ENCODE measurements at places on chromosomes 2 and 18. TPM values are rescaled to one million over a fixed set of nuclear protein-coding genes. Genes with fewer than 3 reads are reported as not detected.

- DNase-seq: peak; percentile 83
Measured at GRCh38 chr2:24919037-24919505, 966 bp downstream of the ADCY3 start.

- DNase-seq: no peak
Measured at GRCh38 chr2:204175552-204176271, 239.1 kb downstream of the ICOS start.

Gene PRSS56
- not detected for total RNA-seq

GRCh38 chr2:31956312-31956711 lies 54.5 kb downstream of the MEMO1 start:
- no peak for DNase-seq

DNA sequence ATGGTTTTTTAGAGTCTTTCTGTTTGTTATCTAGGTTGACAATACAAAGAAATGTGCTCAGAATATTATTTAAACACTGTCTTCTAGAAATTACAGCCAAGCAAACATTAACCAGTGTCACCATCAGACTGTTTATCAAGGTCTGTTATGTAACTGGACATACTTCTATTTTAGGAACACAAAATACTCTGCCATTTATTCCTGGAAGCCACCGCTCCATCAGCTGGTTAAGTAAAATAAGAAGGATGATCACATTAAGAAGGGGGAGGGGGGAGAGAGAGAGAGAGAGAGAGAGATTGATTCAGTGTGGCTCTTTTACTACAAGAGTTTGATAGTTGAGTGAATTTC lies 47.9 kb downstream of the MBP start:
- DNase-seq: no peak

DNA sequence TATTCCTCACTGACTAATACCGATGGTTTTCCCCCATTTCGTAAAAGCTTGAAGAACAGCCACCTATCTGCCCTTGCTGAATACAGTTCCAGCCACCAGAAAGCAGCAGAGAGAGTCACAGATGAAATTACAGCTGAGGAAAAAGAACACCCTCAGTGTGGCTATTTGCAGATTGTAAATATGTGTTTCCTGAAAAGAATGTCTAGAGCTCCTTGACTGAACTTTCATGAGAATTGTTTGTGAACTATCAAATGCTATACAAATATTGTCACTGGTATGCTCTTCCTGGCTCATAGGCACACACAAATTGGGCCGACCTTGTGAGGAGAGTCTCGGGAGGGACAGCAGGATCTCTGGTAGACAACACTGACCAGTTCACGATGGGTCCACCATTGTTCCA lies 58.1 kb upstream of the TTC39C start:
- no peak for DNase-seq

DNA sequence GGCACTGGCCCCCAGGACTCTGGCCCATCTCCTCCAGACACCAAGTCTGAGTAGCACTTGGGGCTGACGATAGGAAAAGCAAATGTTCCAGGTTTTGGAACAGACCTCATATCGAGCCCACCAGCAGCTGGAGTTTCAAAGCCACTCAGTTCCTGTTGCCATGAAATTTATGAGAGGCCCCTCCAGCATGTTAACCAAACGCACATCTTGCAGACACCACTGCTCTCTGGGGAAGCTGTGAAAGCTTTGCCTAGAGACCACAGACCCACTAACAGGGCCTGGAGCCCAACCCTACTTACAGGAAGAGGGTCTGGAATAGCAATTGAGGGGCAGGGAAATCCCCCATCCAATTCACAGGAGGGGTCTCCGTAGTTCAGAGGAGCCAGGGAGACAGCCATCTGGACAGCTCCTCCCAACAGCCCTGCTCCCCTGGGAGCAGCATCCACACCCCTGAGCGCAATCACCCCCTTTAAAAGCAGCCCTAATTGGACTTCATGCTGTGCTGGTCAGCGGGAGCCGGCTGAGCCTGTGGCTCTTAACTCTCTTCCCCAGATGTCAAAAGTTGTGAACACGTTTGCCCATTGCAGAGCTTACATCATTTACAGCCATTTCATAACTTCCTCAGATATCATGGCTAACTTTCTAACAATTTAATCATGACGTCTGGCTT lies 81.3 kb downstream of the TGFA start:
- no peak for DNase-seq

- no peak for DNase-seq
Measured at GRCh38 chr2:69545477-69545932, 98.0 kb downstream of the AAK1 start.

Gene MGAT4A
- 34.2 TPM for total RNA-seq

Gene CRYGD
- not detected for total RNA-seq

Gene RAB17
- total RNA-seq: 2.0 TPM

- DNase-seq: no peak
Measured at GRCh38 chr2:196849895-196850294, 40.7 kb upstream of the C2orf66 start.

DNA sequence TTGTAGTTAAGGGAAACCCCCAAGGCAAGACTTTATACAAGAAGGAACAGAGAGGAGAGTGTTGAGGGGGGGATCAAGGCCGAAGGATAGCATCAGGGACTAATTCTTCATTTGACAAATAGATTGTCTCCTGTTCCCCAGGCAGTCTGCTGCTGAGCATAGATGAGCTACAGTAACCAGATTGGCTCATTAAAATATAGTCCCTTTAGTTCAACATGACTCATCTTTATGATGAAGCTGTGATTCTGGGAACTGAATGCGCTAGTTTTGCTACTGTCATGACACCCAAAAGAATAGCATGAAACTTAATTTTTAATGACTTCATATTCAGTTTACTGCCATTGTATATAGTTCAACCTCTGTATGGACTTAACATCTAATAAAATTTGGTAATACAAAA lies 35.5 kb downstream of the TMEFF2 start:
- no peak for DNase-seq
